ENCODE measurements at places on chromosomes 2 and 18. TPM values are rescaled to one million over a fixed set of nuclear protein-coding genes. Genes with fewer than 3 reads are reported as not detected.

- H3K36me3 ChIP-seq: no peaks in the 10 kb centered on the region
- no peaks in the 10 kb centered on the region for H3K27me3 ChIP-seq
- no peak overlapping the region for H3K27ac ChIP-seq
- DNase-seq: no peak
- H3K4me1 ChIP-seq: no peaks in the 10 kb centered on the region
- H3K4me3 ChIP-seq: no peak overlapping the region
Observed at GRCh38 chr18:64993695-64994094, 757.1 kb upstream of the CDH7 start.

DNA sequence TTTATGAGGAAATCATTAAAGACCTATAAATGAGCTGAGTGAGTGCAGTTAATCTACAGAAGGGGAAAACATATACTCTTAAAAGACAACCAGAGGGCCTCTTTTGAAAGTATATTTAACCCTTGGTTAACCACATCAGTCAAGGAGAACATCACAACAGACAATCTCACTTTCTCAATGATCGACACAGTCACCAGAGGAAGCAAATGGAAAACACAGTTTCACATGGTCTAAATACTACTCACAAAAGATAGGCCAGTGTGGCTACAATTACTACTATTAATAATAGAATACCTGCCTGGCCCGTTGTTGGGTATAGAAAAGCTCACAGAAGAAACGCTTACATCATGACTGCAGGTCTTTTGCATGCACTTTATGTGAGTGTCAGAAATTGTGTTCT lies 426.2 kb downstream of the NCKAP5 start:
- no peak overlapping the region for H3K4me3 ChIP-seq
- H3K27me3 ChIP-seq: no peaks in the 10 kb centered on the region
- DNase-seq: no peak
- no peaks in the 10 kb centered on the region for H3K4me1 ChIP-seq
- H3K27ac ChIP-seq: no peak overlapping the region
- no peaks in the 10 kb centered on the region for H3K36me3 ChIP-seq

DNA sequence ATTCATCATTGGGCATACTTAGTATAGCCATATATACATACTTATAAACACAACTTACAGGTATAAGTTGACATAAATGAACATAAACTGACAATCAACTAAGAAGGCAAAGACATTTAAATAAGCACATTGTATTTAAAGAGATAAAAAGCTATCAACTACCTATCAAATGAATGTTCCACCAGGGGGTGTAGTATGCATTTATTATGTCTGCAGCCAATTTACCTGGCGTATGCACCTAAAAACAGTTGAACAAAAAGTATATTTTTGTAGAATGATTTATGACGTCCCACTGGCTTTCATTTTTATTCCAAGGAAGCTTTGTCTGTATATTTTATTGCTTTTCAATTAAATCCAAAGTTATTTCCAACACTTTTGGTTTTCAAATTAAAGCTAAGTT lies 323.5 kb downstream of the AFF3 start:
- no peak overlapping the region for H3K27ac ChIP-seq
- H3K4me1 ChIP-seq: no peaks in the 10 kb centered on the region
- H3K36me3 ChIP-seq: no peaks in the 10 kb centered on the region
- no peak overlapping the region for H3K4me3 ChIP-seq
- peak; percentile 30 for DNase-seq
- no peaks in the 10 kb centered on the region for H3K27me3 ChIP-seq

DNA sequence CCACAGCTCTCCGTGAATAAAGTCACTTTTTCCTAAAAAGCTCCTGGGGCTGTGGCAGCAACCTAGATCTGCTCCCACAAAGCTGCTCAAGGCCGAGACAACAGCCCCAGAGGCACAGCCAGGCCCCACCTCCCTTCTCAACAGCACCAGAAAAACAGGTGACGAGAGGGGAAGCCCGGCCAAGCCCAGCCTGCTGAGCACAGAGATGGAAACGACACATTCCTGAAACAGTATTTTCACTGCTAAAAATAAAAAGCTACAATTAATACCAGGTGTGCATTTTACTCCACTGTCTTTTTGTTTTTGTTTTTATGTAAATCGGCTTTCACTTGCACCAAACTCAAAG lies 199.3 kb downstream of the HDAC4 start:
- no peak for DNase-seq
- no peak overlapping the region for H3K4me3 ChIP-seq

- H3K36me3 ChIP-seq: no peaks in the 10 kb centered on the region
- no peaks in the 10 kb centered on the region for H3K4me1 ChIP-seq
- DNase-seq: no peak
- no peak overlapping the region for H3K27ac ChIP-seq
Observed at GRCh38 chr2:240295256-240296103, 140.0 kb upstream of the GPC1 start.

GRCh38 chr2:145186303-145186702 lies 666.4 kb upstream of the ZEB2 start:
- no peak overlapping the region for H3K27ac ChIP-seq
- no peak for DNase-seq

- H3K27ac ChIP-seq: peak overlapping the region; percentile 86
- H3K4me3 ChIP-seq: no peak overlapping the region
- no peak for DNase-seq
- H3K4me1 ChIP-seq: peaks cover 30% of the 10 kb centered on the region
Observed at GRCh38 chr2:109242654-109243331, 113.8 kb downstream of the SH3RF3 start.

DNA sequence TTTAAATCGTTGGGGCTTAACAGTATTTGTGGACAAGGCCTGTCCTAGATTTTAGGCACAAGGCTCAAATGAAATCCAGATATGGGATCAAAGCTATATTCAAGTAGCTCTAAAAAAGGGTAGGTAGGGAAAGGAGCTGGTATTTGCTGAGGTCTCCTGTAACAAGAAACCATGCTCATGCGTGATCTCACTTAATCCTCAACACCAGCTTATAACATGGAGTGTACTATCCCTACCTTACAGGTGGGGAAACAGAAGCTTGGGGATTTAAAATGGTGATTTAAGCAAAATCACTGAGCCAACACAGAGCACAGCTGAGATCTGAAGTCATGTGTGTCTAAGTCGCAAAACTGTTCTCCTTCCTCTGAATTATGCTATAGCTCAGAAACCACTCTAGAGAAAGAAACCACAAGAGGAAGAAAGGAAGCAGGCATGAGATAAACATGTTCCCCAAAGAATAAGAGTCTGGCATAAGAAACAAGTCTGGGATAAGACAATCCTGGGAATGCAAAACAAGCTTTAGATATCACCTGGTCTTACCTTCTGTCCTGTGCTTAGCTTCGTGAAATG lies 43.1 kb downstream of the CYRIA start:
- no peaks in the 10 kb centered on the region for H3K27me3 ChIP-seq
- no peak overlapping the region for H3K27ac ChIP-seq
- DNase-seq: no peak
- no peaks in the 10 kb centered on the region for H3K4me1 ChIP-seq
- no peaks in the 10 kb centered on the region for H3K36me3 ChIP-seq

DNA sequence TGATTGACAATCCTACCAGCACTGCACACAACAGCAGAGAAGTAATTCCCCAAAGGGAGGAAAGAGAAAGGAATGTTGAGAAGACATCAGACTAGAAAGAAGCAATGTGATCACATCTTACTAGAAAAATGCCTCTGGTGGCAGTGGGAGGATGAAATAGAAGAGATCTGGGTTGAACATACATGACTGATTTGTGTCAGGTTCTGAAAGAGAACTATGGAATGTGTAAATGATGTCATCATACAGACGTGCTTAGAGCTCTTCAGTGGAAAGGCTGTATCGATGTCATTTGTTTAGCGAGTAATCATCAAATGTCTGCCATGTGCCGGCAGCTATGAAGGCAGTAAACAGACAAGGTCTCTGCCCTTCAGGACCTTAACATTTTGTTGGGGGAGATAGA lies 24.9 kb downstream of the GORASP2 start:
- no peak overlapping the region for H3K4me3 ChIP-seq
- no peaks in the 10 kb centered on the region for H3K4me1 ChIP-seq
- H3K27ac ChIP-seq: no peak overlapping the region

GRCh38 chr2:75512455-75513212 lies 48.1 kb downstream of the EVA1A start:
- no peak overlapping the region for H3K4me3 ChIP-seq
- H3K27me3 ChIP-seq: no peaks in the 10 kb centered on the region
- H3K27ac ChIP-seq: no peak overlapping the region
- H3K36me3 ChIP-seq: peaks cover 98% of the 10 kb centered on the region

DNA sequence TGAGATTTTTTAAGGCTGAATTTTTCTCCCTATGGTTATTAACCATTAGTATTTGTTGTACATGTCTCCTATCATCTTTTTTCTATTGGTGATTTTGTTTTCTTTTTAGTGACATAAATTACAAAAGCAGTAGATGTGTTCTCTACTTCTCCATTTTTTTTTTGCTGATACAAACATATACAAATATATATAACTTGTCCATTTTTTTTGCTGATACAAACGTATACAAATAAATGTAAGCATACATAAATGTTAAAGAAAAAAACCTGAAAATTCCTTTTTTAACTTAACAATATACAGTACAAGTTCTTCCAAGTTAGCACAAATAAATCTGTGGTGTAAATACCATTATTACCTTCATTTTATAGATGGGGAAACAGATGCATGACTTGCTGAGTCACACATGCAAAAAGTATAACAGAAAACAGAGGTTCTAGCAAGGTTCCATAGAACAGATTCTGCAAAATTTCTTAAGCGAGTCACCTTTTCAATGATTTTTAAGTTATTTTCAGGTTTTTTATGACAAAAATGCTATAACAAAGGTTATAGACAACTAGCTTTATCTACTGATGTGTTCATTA lies 2.1 kb downstream of the MSGN1 start:
- H3K27me3 ChIP-seq: no peaks in the 10 kb centered on the region
- H3K4me3 ChIP-seq: no peak overlapping the region
- H3K36me3 ChIP-seq: no peaks in the 10 kb centered on the region
- no peak overlapping the region for H3K27ac ChIP-seq
- H3K4me1 ChIP-seq: peaks cover 12% of the 10 kb centered on the region

GRCh38 chr2:26033270-26033817 lies 540 bp upstream of the RAB10 start:
- peak overlapping the region; percentile 82 for H3K4me3 ChIP-seq
- H3K27me3 ChIP-seq: no peaks in the 10 kb centered on the region
- H3K36me3 ChIP-seq: no peaks in the 10 kb centered on the region
- DNase-seq: no peak

DNA sequence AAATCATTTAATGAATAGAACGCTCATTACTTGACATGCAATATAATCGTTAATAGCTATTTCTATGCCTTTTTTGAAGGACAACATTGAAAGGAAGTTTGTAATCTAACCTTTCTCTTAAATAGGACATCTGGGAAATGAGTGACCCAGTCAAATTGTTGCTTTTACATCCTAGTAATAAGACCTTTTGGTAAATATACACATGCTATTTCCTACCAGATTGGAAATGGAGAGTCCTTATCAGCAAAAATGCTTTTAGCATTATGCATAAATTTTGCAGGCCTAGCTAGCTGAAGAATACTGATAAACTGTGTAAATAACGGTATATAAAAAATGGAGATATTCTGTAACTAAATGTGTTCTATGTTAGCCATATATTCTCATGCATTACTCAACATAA lies 567.3 kb upstream of the DSEL start:
- no peaks in the 10 kb centered on the region for H3K4me1 ChIP-seq
- no peak overlapping the region for H3K4me3 ChIP-seq
- no peak overlapping the region for H3K27ac ChIP-seq
- no peaks in the 10 kb centered on the region for H3K36me3 ChIP-seq
- no peaks in the 10 kb centered on the region for H3K27me3 ChIP-seq

- H3K36me3 ChIP-seq: no peaks in the 10 kb centered on the region
- H3K27me3 ChIP-seq: no peaks in the 10 kb centered on the region
- no peak overlapping the region for H3K27ac ChIP-seq
- peak; percentile 29 for DNase-seq
Observed at GRCh38 chr2:154375579-154375931, 322.9 kb upstream of the KCNJ3 start.

- no peaks in the 10 kb centered on the region for H3K27me3 ChIP-seq
- H3K27ac ChIP-seq: no peak overlapping the region
- DNase-seq: no peak
- H3K4me3 ChIP-seq: no peak overlapping the region
- no peaks in the 10 kb centered on the region for H3K4me1 ChIP-seq
- H3K36me3 ChIP-seq: no peaks in the 10 kb centered on the region
Observed at GRCh38 chr18:28425886-28426285, 249.0 kb upstream of the CDH2 start.

DNA sequence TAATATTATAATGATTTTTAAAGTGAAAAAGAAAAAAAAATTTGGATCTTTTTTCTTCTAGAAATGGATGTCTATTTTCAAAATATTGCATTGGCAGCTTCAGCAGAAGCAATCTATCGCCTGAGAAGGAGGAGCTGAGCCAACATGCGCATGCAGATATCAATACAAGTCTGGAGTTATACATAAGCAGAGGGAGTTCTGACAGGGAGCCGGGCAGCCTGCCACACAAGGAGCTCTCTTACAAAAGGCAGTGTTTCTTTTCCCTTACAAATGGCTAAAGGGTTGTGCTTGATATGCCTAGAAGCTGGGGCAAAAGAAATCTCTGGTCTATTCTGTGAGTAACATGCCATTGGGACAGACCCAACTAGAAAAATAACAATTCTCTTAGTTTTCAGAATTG lies 291.9 kb upstream of the TRIB2 start:
- no peaks in the 10 kb centered on the region for H3K27me3 ChIP-seq
- peaks cover 12% of the 10 kb centered on the region for H3K4me1 ChIP-seq

CCDC74B gene
- 14.5 TPM for polyA plus RNA-seq

DGKD gene
- polyA plus RNA-seq: 17.7 TPM

CACNB4 gene
- polyA plus RNA-seq: 0.10 TPM

OBSL1 gene
- polyA plus RNA-seq: 93.0 TPM

Measured in SK-N-SH (cell line).